ENCODE measurements at places on chromosomes 1 and 21.

DNA sequence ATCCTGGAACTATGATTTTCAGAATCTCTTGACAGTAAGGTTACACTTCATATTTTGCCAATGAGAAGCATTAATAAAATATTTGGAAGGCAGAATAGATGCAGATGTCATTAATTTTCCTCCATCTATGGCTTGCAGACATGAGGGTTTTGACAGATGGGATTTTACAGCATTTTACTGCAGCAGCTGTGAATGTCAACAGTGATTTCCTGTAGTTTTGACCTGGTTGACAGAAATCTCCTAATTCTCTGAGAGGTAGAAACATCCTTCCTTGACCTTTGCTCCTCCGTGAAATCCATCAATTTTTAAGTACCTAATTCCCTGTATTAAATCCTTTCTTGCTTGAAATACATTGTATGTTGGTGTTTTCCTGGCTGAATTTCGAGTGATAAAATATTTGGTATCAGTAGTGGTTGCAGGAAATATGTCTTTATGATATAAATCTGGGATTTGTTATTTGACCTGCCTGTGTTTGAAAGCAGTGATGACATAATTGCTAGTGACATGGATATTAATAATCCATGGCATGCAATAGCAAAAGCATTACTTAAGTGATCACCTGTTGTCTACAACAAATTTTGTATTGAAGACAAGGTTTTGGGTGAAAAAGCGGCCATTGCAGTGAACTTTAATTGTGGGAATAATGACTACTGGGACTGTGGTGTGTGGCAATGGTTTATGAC lies 73.9 kb downstream of the HLX start:
- no peak for DNase-seq

DNA sequence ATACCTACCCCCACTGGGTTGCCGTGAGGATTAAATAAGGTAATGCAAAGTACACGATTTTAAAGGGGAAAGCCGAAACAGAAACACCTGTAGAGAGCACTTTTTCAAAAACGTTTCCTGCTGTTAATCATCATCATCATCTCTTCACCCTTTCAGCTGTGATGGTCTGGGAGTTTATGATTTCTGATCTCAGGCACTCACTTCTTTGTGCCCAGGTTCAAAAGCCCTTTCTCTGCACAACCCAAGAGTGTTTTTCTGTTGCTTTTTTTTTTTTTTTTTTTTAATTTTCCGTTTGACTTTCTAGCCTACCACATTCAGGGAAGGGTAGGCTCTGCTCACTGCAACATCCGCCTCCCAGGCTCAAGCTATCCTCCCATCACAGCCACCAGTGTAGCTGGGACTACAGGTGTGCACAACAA lies 936 bp upstream of the UBXN11 start:
- DNase-seq = no peak

- no peak for DNase-seq
Measured at GRCh38 chr1:62362926-62363325, 43.7 kb upstream of the KANK4 start.

DNA sequence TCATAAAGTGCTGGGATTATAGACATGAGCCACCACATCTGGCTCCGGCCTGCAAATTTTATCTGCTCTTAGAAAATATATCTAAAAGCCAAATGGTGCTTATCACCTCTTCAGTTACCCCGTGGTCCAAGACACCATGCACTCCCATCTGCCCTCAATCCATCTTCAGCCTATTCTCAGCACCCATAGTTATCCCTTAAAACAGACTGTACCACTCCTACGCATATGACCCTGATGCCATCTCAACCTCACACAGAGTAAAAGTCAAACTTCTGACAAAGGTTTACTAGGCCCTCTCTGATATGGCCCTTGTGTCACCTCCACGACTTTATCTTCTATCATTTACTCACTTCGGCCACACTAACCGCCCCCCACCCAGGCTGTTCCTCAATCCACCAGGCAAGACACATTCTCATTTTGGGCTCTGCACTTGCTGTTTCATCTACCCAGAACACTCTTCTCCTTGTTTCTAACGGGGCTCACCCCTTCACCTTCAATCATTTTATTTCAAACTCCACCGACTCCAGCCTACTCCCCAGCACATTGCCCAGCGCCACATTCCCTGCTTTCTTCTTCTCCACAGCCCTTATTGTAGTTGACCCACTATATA lies 33.0 kb downstream of the USP48 start:
- no peak for DNase-seq

GRCh38 chr1:31723828-31724359 lies 20.1 kb upstream of the COL16A1 start:
- no peak for DNase-seq

- no peak for DNase-seq
Measured at GRCh38 chr1:168470901-168471431, 72.8 kb downstream of the XCL2 start.

GRCh38 chr21:41318218-41318617 lies 1.6 kb downstream of the FAM3B start:
- no peak for DNase-seq

- no peak for DNase-seq
Measured at GRCh38 chr1:17545356-17545755, 5.9 kb downstream of the ARHGEF10L start.

DNA sequence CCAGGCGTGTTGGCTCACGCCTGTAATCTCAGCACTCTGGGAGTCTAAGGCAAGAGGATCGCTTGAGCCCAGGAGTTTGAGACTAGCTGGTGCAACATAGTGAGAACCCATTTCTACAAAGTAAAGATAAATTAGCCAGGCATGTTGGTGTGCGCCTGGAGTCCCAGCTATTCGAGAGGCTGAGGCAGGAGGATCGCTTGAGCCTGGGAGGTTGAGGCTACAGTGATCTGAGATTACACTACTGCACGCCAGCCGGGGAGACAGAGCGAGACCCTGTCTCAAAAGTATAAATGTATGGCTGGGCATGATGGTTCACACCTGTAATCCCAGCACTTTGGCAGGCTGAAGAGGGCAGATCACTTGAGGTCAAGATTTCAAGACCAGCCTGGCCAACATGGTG lies 51.5 kb upstream of the LBR start:
- DNase-seq = no peak

DNA sequence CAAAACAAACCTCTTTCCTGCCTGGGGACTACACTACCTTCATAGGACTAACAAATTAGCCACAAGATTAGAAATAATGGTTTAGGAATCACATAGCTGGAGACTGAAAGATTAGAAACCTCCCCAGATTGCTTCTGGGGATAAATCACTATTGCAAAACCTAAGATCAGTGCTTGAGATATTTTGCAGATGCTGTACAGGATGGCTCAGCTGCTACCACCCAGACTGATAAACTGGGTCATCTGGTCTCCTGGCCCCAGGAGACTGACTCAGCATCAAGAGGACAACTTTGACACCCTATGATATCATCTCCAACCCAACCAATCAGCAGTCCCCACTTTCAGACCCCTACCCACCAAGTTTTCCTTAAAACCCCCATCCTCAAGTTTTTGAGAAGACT lies 137.0 kb downstream of the LRRC53 start:
- DNase-seq = no peak

DNA sequence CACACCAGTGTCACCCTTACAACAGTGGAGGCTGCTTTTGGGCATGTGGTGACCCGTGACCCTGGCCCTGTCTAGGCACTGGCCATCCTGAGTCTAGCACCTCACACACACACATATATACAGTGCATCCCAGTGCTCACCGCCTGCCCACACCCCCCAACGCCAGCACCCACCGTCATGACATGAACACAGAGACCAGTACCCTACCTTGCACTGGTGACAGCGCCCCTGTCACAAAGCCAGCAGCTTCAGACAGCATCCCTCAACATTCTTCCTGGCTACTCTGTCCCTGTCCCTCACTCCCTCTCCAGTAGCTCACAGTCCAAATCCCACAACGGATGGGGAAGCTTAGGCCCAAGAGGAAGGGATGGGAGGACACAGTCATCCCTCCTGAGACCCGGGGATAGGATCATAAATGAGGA lies 27.1 kb downstream of the AHDC1 start:
- DNase-seq = no peak

- DNase-seq = no peak
Measured at GRCh38 chr21:41681348-41681801, 85.5 kb downstream of the RIPK4 start.

DNA sequence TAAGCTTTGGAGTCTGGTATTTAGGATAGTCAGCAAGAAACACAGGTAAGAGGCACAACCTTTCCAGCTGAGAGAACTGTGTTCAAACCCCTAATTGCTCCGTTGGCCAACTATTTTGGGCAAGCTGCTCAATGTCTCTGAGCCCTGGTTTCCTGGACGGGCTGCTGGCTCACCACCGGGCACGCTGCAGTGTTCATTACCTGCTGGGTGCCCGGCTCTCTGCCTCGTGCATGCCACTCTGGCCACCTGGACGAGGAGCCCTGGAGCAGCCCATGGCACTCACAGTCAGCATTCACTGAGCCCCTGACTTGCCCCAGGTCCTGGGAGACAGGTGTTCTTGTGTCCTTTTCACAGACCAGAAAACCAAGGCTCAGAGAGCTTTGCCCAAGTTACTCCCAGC lies 51.0 kb downstream of the DMRTB1 start:
- DNase-seq = no peak

GRCh38 chr1:185526344-185527307 lies 207.6 kb upstream of the HMCN1 start:
- no peak for DNase-seq

GRCh38 chr1:66679140-66679539 lies 73.1 kb upstream of the DYNLT5 start:
- DNase-seq = no peak

DNA sequence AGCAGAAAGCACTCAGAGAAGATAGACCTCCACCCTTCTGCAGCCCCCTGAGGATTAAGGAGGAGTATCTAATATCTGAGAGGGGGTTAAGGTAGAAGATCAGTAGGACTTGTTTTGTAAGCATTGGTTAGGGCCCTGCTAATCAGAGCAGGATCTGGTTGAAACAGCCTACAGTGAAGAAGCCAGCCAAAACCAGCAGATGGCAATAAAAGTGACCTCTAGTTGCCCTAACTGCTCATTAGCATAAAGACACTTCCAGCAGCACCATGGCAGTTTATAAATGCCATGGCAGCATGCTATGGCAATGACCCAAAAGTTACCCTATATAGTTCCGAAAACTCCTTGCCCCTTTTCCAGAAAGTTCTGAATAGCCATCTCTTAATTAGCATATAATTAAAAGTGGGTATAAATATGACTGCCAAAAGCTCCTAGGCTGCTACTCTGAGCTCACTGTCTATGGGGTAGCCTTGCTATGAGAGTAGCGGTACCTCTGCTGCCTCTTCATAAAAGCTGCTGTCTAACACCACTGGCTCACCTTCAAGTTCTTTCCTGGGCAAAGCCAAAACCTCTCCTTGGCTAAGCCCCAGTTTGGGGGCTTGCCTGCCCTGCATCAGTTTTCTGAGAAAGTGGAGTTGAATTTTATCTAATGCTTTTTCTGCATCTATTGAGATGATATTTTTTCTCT lies 254.2 kb downstream of the PAPPA2 start:
- DNase-seq = no peak

DNA sequence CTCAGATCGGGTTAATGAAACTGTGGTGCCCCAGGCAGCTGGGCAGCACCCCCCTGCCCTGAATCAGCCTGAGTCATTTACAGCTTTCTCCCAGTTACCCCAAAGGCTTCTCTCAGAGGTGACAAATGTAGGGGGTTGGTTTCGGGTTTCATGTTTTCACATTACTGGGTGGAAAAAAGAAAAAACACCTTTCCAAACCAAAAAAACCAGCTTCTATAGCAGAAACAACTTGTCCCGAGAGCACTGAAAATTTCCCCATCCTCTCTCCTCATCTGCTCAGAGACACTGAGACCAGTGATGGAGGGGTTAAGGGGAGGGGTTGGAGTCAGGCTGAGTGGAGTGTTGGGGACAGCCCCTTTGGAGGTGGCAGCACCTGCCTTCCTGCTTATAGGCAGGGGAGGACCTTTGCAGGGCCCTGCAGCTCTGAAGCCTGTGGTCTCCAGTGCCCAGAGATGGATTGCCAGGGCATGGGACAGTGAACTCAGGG lies 15.6 kb downstream of the UTP11 start:
- no peak for DNase-seq

DNA sequence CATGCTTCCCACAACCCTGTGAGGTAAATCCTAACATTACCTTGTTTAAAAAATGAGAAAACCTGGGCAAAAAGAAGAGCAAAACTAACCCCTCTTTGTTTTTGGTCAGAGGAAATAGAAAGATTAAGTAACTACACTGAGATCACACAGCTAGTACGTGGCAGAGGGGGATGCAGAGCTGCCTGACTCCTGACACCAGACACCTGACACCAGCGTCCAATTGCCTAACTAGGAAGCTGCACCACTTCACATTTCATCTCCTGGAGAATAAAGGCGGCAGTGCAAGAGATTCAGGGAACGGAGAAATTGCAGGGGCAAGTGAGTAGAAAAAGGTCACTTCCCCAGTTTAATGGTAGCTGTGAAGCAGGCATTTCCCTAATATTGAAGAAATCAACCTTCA lies 229.3 kb upstream of the PTBP2 start:
- DNase-seq = no peak

- DNase-seq = no peak
Measured at GRCh38 chr1:91501971-91502671, 1.5 kb downstream of the CDC7 start.

DNA sequence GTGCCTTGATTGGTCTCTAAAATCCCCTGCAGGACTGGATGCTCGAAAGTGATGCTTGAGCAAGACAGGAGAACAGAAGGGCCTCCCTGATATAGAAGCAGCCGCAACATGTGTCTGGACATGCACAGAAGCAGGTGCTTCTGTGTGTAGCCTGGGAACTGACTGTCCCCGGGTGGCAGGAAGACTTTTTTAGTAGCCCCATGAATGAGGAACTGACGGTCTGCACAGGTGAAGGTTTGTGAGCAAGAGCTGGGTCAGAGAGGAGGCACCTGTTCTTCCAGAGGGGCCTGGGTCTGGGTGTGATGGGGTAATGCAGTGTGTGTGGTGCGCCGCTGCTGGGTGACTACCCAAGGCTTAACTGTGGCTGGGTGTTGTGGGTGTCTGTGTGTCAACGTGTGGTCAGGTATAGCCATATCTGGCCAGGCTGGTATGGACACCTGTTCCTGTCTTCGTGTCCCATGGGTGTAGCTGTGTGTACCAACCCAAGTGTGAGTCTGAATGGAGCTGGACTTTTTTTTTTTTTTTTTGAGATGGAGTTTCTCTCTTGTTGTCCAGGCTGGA lies 39.1 kb upstream of the FOXO6 start:
- DNase-seq = no peak

DNA sequence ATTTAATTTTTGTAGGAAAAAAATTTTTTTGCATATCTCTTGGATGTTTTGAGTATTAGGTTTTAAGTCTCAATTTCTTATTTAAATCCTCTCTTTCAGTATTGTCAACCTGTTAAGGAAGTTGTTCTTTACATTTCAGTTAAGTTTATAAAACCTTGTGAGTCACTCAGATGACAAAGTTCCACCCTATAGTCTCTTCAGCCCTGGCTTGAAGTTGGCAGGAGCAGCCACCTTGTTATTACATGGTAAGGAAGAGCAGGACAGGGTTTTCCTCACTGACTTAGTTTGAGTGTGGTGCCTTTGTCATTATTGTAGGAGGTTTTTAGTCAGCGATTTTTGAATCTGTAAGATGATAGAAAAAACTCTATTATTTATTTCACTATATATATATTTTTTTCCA lies 2143.9 kb downstream of the MRPL39 start:
- no peak for DNase-seq
